ENCODE measurements at places on chromosomes 5 and 9.

GRCh38 chr9:4424891-4425290 lies 65.4 kb upstream of the SLC1A1 start:
- no peak for DNase-seq

DNA sequence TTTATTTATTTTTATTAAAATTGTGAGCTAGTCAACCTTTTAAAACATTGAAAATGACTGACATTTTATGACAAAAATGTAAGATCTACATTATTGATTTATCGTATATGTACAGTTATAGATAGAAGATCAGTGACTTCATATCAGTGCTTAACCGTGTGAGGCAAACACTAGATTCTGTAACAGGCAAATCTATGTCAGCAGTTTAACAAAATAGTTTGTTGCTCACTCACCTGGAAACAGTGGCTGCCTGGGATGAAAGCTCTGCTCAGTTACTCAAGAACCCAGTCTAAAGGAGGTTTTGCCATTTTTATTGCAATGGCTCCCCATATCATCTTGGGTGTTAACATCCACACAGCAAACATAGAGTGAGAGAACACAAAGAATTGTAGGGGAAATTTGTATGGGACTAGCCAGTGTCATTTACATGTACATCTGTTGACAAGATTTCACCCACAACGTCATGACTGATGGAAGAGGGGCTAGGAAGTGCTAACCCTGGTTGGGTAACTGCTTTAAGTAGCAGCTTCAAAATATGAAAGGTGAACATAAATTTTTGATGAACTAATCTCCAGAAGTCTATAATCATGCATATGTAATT lies 49.0 kb downstream of the SGCD start:
- no peak for DNase-seq

GRCh38 chr9:97673922-97674321 lies 23.2 kb downstream of the XPA start:
- DNase-seq, result no peak

DNA sequence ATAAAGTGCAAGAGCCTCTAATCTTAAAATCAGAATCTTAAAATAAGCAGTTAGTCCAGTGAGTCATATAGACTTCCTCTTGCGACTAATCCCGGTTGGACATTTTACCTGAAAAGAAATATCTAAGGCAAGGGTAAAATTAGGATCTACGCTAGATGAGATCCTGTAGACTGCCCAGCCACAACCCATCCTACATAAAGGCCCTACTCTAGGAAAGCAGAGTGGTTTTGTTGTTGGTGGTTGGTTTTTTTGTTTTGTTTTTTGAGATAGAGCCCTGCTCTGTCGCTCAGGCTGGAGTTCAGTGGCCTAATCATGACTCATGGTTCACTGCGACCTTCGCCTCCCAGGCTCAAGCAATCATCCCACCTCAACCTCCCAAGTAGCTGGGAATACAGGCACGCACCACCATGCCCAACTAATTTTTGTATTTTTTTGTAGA lies 6.9 kb downstream of the TSC1 start:
- DNase-seq, result no peak

DNA sequence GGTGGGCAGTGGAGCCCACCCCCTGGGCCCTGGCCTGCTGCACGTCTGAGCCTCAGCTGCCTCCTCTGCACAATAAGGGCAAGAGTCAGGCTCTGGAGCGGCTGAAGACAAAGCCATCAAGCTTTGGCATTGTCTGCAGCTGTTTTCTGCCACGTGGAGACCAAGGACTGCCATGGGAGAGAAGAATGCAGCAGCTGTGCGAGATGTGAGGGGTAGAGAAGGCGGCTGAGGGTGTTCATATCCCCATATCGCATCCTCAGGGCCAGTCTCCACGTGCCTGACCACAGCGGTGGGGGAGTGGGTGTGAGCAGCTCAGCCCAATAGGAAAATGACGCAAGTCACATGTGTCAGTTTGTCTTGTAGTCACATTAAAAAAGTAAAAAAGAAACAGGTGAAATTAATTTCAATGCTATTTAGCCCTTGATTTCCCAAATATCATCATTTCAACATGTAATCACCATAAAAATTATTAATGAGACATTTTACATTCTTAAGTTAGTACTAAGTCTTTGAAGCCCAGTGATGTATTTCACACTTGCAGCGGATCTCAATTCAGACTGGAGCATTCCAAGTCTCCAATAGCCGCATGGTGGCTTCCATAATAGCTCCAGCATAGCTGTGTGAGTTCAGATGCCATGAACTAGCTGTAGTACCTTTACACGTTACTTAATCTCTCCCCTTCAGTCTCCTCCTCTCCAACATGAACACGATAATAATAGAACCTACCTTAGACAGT lies 6.6 kb downstream of the C1QTNF2 start:
- no peak for DNase-seq

GRCh38 chr5:149683964-149684363 lies 46.1 kb upstream of the PPARGC1B start:
- no peak for DNase-seq

DNA sequence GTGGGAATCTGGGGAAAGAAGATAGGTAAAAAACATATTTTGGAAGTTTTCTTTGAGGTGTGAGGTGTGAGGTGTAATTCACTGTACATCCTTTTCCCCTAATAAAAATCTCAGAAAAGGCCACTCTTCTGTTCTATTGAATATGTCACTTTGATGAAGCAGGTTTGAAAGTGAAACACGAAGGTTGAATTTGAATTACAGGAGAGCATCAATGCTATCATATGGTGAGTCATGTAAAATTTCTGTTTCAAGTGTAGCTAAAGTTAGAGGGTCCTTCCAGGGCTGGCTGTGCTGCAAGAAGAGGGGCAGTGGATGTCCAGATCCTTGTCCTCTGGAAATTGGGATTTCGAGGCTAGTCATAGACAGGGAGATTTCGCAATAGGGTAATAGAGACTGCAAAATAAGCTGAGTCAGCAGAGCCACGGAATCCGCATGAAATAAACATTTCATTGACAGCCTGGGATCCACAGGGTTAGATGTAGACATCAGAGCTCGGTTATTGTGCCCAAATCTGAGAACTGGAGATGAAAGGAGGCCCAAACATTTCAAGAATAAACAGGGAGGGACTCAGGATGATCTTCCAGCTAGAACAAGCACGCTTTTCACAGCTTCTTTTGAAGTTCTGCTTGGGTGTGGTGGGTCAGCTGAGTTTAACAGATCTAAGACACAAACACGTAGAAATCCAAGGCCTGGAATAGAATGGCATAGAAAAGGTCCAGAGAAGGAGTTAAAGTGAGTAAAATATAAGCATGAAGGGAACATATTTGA lies 194.4 kb upstream of the CDKN2B start:
- no peak for DNase-seq

- DNase-seq, result no peak
Measured at GRCh38 chr9:101514071-101514470, 19.6 kb upstream of the RNF20 start.

GRCh38 chr5:112630246-112631009 lies 107.3 kb upstream of the APC start:
- DNase-seq, result no peak

DNA sequence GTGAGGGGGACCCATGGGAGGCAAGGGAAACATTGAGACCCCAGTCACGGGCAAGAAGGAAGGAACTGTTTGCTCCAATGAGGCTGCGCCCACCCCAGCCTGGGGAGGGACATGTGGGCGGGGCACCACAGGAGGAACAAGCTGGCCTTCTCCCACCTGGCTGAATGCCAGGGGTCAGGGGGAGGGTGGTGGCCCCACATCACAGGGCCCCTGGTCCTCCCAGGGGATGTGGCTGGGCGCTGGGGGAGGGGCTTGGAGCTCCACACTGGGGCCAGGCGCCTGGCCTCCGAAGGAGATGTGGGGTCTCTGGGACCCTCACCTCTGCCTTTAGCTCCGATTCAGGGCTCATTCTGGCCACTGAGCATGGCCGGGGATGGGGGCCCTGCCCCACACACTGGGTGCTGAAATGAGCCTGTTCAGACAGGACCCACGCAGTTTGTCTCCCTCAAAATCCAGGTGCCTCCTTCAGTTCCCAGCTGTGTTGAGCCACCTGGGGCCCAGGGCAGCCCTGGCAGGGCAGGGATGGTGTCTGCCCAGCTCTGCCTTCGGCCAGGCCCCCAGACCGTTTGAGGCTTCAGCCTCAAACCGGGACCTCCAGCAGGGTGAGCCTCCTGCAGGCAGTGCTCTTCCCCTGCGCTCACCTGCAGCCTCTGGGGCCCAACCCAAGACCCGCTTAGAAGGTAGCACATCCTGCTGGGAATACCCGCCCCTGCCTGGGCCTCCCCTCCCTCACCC lies 33.2 kb upstream of the NOTCH1 start:
- no peak for DNase-seq

DNA sequence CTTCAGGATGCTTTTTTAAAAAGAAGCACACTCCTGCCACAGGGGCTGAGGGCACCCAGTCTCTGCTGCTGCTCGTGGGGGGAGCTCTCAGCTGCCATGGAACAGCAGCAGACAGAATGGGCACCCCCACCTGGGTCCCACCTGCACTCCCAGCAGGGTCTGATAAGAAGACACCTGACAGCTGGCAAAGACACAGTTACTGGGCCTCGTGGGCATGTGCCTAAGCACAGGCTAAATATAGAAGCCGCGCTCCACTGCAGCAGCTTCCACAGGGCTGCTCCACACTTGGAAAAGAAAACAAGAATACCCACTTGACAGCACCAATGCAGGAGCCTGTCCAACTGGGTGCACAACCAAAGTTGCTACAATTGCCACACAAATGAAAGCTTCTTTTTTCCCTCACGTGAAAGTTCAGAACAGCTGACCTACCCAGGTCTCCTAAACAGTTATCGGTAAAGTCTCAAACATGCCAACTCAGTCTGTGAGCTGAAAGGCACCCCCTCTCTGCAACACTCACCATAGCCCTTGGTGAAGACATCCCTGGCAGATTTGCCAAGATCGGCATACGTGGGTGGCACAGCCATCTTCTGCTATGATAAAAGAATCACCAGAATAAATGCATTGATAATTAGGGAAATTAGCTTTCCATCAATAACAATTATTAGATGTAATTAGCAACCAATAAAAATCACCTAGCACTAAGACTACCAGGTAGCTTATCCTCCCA lies 12.2 kb downstream of the VDAC1 start:
- no peak for DNase-seq

DNA sequence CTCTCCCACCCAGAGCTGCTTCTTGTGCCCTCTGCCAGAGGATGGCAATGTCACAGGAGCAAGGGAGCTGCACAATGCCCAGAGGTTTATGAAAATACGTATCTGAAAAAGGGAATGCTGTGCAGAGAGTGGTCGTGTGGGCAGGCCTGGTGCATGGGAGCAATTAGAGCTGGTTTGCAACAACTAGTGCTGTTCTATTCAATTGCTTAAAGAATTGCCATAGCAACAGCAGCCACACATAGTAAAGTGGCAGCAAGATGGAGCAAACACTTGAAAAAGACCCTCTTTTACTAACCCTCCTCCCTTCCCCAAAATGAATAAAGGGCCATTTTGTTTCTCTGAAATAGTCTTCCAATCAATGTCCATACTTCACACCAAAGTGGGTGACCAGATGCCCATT lies 166.3 kb downstream of the CRB2 start:
- no peak for DNase-seq

DNA sequence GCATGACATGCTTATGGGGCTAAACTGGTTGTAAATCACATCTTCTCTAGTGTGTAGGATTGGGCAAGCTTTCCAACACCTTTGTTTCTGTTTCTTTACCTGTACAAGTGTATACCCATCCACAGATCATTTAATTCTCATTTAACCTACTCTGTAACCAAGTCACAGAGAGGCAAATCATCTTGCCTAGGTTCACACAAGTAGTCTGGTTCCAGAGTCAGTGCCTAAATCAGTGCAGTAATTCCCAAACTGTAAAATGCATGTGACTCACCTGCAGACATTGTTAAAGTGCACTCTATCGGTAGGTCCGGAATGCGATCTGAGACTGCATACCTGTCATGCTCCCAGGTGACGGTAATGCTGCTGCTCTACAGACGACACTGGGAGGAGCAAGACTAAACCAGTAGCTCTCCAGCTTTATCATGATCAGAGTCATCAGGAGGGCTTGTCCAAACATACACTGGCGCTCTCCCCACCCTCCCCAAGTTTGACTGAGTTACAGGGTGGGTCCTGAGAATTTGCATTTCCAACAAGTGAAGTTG lies 107.9 kb upstream of the FREM1 start:
- no peak for DNase-seq

DNA sequence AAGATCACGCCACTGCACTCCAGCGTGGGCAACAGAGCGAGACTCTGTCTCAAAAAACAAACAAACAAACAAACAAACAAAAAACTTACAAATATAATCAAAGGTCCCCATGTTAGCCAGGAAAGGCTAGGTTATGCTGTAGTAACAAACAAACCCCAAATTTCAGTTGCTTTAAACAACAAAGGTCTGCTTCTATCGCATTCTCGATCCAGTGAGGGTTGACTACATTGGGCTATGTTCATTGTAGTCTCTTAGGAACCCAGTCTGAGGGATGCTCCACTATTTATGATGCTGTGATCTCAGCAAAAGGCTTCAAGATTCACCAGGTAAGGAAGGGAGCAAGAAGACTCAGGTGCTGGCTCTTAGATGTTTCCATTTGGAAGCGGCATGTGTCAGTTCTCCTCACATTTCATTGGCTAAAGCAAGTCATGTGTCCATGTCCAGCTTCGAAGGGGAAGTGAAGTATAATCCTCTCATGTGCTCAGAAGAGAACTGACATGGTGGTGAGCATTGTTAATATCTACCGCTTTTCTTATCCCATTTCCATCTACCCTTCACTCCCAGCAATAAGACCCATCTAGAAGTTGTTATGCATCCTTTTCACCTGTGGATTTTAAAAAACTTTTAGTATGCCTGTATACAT lies 26.5 kb upstream of the NEK6 start:
- DNase-seq, result no peak

- DNase-seq, result no peak
Measured at GRCh38 chr5:127561254-127561653, 43.8 kb downstream of the PRRC1 start.

- no peak for DNase-seq
Measured at GRCh38 chr9:112761912-112762655, 11.5 kb downstream of the SNX30 start.

GRCh38 chr9:131214286-131214856 lies 61.9 kb downstream of the FAM78A start:
- DNase-seq, result no peak

- no peak for DNase-seq
Measured at GRCh38 chr5:42121401-42121800, 196.3 kb downstream of the FBXO4 start.

- no peak for DNase-seq
Measured at GRCh38 chr5:127133071-127133470, 59.8 kb upstream of the C5orf63 start.

DNA sequence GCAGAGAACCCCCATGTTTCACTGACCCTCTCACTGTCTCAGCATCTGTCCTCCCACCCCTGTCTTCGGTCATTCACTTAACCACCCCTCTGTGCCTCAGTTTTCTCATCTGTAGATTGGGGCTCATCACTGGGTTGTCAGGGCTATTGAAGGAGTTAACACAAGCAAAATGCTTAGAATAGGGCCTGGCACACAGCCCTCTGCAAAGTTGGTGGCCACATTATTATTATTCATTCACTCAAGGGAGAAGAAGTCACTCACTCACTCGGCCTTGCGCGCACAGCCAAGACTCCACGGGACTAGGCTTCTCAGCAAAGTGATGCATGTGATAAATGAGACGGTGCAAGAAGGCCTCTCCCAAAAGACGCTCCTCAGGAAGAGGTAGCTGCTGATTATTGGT lies 8.0 kb downstream of the PDGFRB start:
- DNase-seq, result no peak
